Mesenteric fat pad (tissue), 1 donor: ENCODE measurements at places on chromosomes 5 and 9. TPM values are rescaled to one million over a fixed set of nuclear protein-coding genes. Genes with fewer than 3 reads are reported as not detected.

Gene GABRB2
- total RNA-seq: 4.8 TPM

Gene GPR151
- total RNA-seq: not detected

Gene TRIM36
- 1.3 TPM for total RNA-seq

Gene AMBP
- total RNA-seq: not detected

Gene GARNL3
- 5.6 TPM for total RNA-seq

Gene TMOD1
- total RNA-seq: 5.8 TPM

Gene FOXI1
- not detected for total RNA-seq

Gene BARHL1
- total RNA-seq: not detected

Gene PCDHB16
- 1.6 TPM for total RNA-seq

Gene RANBP3L
- total RNA-seq: not detected

Gene PCDHA9
- 0.22 TPM for total RNA-seq

Gene UGCG
- total RNA-seq: 70.0 TPM

Gene SPINK6
- not detected for total RNA-seq

Gene ANKDD1B
- total RNA-seq: 0.64 TPM

Gene EFNA5
- total RNA-seq: 9.2 TPM

Gene LTC4S
- total RNA-seq: 9.6 TPM

Gene LCN10
- total RNA-seq: 9.2 TPM

Gene ADAMTS2
- total RNA-seq: 79.4 TPM

Gene KCTD16
- 0.32 TPM for total RNA-seq

Gene ZNF474
- total RNA-seq: 0.26 TPM

Gene DNAH5
- 0.35 TPM for total RNA-seq

Gene FAM151B
- total RNA-seq: 4.0 TPM

Gene IL5
- total RNA-seq: not detected

Gene SHOC1
- not detected for total RNA-seq

Gene C7
- 326 TPM for total RNA-seq

Gene TMC1
- total RNA-seq: 0.48 TPM

Gene TTC39B
- 7.2 TPM for total RNA-seq

Gene EGFLAM
- total RNA-seq: 132 TPM

Gene REEP2
- 2.6 TPM for total RNA-seq

Gene PCDHB15
- 3.4 TPM for total RNA-seq

Gene HTR1A
- not detected for total RNA-seq

Gene DOLPP1
- 10.4 TPM for total RNA-seq
